ENCODE measurements at places on chromosomes 12 and 14. TPM values are rescaled to one million over a fixed set of nuclear protein-coding genes. Genes with fewer than 3 reads are reported as not detected.

The KRT76 gene
- not detected for polyA plus RNA-seq

The EPYC gene
- 0.17 TPM for polyA plus RNA-seq

The WIF1 gene
- not detected for polyA plus RNA-seq

The FGD6 gene
- polyA plus RNA-seq, result 2.1 TPM

The CD69 gene
- not detected for polyA plus RNA-seq

The TMPRSS12 gene
- polyA plus RNA-seq, result not detected

The DTD2 gene
- polyA plus RNA-seq, result 20.3 TPM

The GPR137C gene
- polyA plus RNA-seq, result 0.34 TPM

The VAMP1 gene
- 12.5 TPM for polyA plus RNA-seq

The PAH gene
- polyA plus RNA-seq, result not detected

The TBX3 gene
- 66.4 TPM for polyA plus RNA-seq

The GATC gene
- 17.9 TPM for polyA plus RNA-seq
